Activated CD4-positive, alpha-beta T cell treated with anti-CD3 and anti-CD28 coated beads, Interleukin-2, amount 50 U/mL, for 1 hour (primary cell): ENCODE measurements at places on chromosomes 4 and X.

DNA sequence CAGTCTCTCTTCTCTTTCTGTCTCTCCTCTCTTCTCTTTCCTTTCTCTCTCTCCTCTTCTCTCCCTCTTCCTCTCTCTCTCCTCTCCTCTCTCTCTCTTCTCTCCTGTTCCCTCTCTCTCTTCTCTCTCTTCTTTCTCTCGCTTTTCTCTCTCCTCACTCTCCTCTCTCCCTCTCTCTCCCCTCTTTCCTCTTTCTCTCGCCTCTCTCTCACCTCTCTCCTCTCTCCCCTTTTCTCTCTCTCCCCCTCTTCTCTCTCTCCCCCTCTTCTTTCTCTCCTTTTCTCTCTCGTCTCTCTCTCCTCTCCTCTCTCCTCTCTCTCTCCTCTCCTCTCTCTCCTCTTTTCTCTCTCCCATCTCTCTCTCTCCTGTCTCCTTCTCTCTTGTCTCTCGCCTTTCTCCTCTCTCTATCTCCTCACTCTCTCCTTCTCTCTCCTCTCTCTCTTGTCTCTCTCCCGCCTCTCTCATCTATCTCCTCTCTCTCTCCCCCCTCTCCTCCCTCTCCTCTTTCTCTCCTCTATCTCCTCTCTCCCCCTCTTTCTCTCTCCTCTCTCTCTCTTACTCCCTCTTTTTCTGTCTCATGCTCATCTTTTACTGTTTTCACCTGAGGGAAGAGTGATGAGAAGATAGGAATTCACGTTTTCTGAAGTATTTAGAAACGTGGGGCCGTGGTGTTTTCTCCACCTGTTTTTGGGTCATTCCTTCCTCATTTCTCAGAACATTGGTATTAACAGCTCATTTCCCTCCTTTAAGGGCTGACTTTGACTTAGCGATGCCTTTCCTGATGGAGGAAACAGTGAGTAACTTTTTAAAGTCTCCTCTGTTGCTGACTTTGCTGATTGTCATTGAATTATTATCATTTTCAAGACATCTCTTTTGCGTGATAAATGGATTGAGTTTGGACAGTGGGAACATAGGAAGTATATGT, 80.6 kb upstream of the CD99 start:
- DNase-seq = no peak

GRCh38 chr4:20126906-20127305, 124.8 kb upstream of the SLIT2 start:
- DNase-seq = no peak

DNA sequence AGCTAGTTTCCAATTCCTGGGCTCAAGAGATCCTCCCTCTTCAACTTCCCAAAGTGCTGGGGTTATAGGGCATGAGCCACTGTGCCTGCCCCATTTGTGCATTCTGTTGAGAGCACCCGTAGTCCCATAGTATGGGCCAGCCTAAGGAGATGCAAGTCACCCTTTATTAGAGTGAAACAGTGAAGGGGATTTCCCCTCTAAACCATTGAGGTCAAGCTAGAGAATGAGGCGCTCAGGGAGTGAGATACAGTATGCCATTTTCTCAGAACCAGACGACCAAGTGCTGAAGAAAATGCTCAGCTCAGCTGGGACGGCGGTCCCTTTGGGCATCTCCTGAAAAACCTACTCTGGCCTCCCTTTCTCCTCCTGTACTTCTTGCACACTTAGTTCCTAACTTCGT, 18.7 kb downstream of the RNF4 start:
- no peak for DNase-seq

- DNase-seq = no peak
Observed at GRCh38 chr4:85222561-85222960, 252.4 kb upstream of the ARHGAP24 start.

- DNase-seq = no peak
Observed at GRCh38 chr4:23374259-23374658, 515.6 kb downstream of the PPARGC1A start.
